Activated B cell treated with CpG ODN at 0.5 μM for 24 hours (primary cell): ENCODE measurements at places on chromosomes 7 and 10.
A peak's percentile ranks its signal among the peaks of the same experiment; 100 is the strongest.

- no peak for DNase-seq
Observed at GRCh38 chr7:151361193-151361959, 19.8 kb downstream of the NUB1 start.

GRCh38 chr7:50953303-50953702 lies 170.6 kb upstream of the GRB10 start:
- no peak for DNase-seq

DNA sequence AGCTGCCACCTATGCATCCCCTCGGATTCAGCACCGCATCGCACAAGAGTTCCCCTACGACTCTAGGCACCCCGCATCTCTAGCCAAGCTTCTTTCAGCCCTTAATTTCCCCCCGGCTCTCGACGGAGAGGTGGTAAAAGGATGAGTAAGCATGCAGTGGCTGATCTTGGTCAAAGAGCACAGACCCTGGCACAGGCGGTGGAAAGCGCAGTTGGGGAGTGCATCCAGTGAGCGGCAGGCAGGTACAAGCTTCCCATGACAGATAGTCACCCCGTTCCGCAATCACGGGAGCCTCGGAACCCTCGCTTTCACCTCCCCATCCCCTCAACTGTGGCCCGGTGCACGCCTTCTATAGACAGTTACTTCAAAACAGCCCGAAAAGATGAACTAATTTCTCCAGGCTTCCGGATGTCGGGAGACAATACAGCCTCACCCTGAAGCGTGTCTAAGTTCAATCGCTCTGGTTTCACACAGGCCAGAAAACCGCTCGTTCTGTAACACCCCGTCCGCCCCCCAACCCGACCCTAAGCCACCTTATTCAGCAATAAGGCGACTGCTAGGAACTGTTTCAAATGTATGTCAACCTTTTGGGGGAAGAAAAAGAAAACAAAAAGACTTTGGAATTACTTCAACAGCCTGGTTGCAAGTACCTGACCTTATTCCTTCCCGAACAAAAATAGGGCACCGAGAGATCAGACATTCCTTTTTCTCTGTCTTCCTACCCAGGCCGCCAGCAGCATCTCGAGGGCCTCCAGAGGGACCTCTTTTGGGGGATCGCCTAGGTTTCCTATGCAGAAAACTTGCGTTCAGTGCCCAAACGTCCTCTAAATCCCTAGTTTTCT lies 1.4 kb downstream of the RHEB start:
- DNase-seq, result peak; percentile 33

GRCh38 chr10:77284797-77285196 lies 352.8 kb downstream of the KCNMA1 start:
- DNase-seq, result no peak

DNA sequence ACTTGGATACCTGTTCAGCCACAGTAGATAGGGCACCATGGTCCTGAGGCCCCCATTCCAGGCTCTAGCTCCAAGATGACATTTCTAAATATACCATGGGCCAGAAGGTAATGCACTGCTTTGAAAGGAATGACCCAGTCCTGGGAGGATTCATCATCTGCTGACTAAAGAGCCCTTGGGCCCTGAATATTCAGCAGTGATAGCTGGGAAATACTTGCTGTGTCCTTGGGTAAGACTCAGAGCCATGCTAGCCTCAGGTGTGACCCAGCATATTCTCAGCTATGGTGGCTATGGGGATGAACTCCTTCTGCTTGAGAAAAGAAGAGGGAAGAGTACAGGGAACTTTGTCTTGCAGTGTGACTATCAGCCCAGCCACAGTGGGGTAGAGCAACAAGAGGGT lies 21.3 kb upstream of the AGR2 start:
- no peak for DNase-seq

DNA sequence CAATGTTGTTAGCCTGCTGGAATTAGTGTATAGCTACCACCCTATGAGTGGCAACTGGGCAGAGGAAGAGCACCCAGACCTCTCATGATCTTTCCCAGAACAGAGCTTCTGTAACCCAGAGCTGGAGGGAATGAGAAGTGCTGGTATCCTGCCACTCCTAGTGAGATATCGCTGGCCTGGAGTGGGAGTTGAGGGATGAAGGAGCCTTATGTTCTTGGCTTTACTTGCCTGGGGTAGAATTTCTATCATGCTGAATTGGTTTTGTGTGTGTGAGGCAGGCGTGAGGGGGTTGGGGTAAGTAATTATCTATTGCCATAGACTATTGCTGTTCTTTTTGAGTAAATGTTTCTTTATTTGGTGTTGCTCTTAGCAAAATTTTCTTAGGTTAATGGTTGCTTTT lies 146.6 kb downstream of the ATRNL1 start:
- DNase-seq, result no peak

- DNase-seq, result no peak
Observed at GRCh38 chr10:112362833-112363232, 11.1 kb upstream of the ACSL5 start.

DNA sequence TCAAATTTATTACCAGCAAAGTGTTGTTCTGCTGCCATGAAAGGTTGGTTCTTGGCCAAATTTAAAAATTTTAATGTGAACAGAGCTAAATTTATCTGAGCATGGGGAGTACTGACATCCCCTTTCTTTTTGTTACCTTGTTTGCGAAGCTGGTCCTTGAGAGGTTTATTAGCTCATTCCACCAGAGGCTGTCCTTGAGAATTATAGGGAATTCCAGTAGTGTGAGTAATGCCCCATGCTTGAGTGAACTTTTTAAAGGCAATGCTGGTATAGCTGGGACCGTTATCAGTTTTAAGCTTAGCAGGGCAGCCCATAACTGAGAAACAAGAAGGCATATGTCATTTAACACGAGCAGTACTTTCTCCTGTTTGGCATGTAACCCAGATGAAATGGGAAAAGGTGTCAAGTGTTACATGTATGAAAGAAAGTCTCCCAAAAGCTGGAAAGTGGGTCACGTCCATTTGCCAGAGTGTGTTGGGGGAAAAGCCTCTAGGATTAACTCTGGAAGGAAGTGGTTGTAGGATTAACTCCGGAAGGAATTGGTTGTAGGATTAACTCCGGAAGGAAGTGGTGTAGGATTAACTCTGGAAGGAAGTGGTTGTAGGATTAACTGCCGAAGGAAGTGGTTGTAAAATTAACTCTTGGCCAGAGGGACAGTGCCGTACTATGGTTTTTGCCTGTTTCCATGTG lies 37.3 kb upstream of the AKR1C2 start:
- no peak for DNase-seq

GRCh38 chr10:125101049-125101448 lies 59.3 kb downstream of the CTBP2 start:
- DNase-seq, result no peak

GRCh38 chr7:74254858-74255379 lies 720 bp upstream of the RFC2 start:
- DNase-seq, result no peak

- DNase-seq, result no peak
Observed at GRCh38 chr7:80151274-80151665, 16.6 kb downstream of the GNAI1 start.

DNA sequence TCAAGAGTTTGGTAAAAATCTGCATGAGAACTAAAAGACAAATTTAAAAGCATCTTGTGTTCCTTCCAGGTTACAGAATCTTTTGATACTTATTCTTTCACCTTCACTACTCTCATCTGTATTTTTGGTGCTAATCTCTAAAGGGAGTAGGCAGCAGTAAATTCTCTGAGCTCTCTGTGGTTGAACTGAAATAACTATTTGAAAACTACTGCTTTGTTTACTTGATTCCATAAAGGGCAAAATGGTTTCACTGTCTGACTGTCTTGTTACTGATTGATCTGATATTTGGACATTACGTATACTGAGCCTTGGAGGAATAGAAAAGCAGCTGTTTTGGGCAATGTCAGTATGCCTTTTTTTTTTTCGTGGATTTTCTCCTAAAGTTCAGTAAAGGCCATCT lies 103.3 kb downstream of the CHRM2 start:
- DNase-seq, result no peak

DNA sequence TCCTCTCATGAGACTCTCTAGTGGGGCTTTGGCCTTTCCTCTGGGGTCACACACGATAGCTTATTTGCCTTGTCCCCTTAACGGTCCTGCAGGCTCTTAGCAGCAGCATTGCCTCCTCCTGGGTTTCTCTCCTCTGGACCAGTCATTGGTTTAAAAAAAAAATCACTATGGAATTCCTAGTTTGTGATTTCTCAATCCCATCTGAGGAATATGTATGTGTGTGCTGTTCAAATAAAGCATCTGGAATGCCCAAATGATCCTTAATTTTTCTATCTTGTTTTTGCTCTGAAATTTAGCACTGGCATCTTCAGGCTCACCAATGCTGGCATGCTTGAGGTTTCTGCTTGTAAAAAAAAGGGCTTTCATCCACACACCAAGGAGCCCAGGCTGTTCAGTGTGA lies 30.5 kb downstream of the ACTA2 start:
- no peak for DNase-seq

- DNase-seq, result no peak
Observed at GRCh38 chr7:49976238-49976637, 116.8 kb downstream of the ZPBP start.

- DNase-seq, result no peak
Observed at GRCh38 chr7:143049362-143049761, 2.8 kb upstream of the OR6V1 start.

GRCh38 chr7:73904219-73905137 lies 43.5 kb downstream of the TMEM270 start:
- DNase-seq, result no peak

DNA sequence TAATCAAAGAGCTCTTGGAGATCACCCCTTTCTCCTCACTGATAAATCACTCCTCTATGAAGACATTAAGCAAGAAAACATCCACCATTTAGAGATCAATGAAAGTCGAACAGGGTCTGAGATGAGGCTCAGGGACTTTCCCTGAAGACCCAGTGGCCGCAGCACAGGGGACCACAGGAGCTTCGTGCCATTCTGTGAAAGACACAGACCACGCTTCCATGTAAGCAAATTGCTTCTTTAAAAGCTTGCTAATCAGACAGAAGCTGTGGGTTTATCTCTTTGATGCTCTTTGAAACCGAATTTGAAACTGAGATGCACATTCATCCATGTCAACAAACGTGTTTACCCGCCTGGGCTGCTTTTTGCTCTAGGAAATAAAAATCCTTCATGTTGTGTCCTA lies 231.9 kb upstream of the PPP2R2D start:
- DNase-seq, result no peak

DNA sequence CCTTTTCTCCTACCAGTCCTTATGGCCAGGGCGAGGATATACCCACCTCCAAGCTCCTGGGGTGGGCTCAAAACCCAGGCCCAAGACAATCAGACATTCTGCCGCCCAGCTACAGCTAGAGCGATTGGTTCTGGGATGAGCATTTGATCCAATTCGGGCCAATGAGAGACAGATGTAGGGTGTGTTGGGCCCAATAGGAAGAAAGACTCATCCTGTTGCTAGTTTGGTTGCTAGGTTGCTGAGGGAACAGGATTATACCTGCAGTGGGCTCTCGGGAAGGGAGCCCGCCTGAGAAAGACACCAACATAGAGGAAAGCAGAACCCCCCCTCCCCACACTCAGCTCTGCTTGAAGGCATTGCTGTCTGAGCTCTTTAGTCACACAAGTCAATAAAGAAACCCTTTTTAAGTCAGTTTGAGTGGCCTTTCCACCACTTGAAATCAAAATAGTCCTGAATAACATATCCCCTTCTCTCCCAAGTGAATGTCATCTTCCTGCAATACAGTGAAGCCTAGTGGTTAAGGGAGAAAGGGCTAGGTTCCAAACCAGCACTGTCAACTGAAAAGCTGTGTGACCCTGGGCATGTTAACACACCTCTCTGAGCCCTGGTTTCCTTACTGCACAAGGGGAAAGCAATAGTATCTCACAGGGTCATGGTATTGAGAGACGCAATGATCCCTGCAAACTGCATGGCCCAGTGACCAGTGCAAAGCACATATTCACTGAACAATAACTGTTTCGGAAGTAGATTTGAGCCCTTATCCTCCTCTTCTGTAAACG lies 21.8 kb downstream of the ITPRIP start:
- DNase-seq, result no peak

GRCh38 chr10:127456122-127456521 lies 93.0 kb upstream of the NPS start:
- no peak for DNase-seq

DNA sequence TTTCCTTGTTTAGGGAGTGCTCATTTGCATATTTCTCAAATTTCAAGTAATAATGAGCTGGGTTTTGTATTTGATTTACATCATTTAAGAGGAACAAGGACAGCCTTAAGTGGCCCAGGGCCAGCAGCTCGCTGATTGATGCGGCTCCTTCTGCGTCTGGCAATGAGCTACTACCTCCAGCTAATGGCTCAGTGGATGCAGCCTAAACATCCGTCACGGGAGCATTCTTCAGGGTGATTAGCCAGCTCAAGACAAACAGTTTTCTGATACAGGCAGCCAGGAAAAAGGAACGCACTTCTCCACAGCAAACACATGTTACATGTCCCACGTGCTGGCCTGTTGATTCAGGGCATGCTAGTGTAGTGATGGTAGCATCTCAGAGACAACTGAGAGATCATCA lies 169.3 kb upstream of the TCERG1L start:
- DNase-seq, result no peak

DNA sequence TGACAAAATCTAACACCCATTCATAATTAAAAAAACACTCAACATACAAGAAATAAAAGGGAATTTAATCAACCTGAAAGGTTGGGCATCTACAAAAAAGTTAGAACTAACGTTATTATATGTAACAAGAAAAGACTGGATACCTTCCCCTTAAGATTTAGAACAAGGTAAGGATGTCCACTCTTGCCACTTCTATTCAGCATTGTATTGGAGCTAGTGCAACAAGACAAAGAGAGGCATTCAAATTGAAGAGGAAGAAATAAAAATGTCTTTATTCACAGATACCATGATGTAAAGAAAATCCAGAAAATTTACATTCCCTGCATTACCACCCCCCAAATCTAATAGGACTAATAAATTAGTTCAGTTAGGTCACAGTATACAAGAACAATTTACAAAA lies 18.3 kb downstream of the FAM149B1 start:
- no peak for DNase-seq

GRCh38 chr7:131904760-131905327 lies 348.4 kb upstream of the PODXL start:
- DNase-seq, result no peak

DNA sequence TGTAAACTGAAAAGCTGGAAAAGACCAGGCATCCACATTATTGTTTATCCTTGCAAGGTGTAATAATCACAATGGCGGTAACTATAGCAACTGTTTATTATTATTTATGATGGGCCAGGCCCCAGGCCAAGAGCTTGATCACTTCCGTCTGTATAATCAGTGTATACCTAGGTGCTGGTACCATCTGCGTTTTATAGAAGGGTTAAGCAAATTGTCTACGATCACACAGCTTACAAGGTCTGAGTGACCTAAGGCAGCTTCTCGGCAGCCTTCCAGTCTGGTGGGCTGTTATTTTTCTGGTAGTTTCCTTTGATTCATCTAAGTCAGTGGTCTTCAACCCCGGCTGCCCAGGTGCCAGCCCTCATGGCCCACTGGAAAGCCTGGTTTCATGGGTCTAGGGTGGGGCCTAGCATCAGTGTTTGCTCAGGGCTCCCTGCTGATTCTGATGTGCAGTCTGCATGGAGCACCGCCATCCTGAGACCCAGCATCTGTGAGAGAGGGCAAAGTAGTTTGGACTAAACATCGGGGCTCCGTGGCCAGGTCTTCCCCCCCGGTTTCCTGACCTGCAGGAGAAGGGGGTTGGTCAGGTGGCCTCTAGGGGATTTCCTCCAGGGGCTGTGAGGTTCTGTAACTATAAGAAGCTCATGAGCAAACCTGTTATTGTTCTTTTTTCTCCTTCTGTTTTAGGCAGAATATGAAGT lies 146.4 kb downstream of the RGS10 start:
- DNase-seq, result no peak
